Stimulated activated CD4-positive, alpha-beta T cell treated with anti-CD3 and anti-CD28 coated beads, Interleukin-1b, Interleukin-23, amount 100 ng/mL, for 48 hours (primary cell): ENCODE measurements at places on chromosomes 6 and 20.

DNA sequence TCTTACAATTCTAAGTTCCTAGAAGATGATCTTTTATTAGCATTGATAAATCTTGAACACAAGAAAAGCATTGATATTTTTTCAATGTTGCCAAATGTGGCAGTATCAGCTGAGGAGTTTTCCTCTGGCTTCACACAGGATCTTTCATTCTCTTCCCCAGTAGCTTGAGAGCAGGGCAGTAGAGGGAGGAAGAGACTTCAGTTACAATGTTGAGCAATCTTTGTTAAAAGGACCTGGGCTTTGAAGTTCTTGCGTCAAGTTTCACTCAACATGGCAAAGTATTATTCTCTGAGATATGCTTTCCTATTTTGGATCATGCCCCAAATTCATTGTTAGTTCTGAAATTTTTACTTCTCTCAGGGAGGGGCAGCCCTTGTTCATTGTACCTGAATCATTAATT, 238.0 kb downstream of the COL12A1 start:
- no peak for DNase-seq

DNA sequence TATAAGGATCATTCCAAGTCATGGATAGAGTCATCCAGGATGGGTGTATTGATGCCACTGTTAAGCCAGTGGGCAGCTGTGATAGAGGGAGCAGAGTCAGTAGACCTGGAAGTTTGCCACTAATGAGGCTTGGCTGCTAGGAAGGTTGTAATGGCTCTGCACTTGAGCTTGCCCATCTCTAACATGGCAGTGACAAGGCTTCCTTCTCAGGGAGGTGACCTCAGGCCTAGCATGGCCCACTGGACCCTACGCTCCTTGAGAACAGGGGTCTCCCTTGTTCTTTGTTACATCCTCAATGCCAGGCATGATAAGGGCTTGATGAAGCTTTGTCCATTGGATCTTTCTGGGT, 155.1 kb downstream of the CD83 start:
- DNase-seq = no peak

- no peak for DNase-seq
Measured at GRCh38 chr6:92586236-92586977, 833.0 kb downstream of the EPHA7 start.

DNA sequence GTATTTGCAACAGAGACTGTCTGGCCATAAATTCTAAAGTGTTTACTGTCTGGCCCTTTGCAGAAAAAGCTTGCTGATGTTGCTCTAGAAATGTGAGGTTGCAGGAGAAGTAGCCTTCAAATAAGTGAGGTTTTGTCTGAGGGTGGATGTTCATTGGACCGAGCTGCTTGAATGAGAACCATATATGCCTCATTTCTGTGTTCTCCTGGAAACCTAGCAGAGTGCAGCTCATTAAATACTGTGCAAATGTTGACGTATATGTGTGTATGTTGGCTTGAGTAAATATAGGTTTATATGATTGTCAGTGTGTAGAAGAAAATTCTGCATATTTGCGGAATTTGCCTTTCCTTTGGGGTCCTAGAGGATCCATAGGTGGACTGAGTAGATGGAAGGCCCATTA, 39.0 kb downstream of the CHMP4B start:
- no peak for DNase-seq

GRCh38 chr6:134405386-134406087, 87.6 kb upstream of the SGK1 start:
- no peak for DNase-seq

DNA sequence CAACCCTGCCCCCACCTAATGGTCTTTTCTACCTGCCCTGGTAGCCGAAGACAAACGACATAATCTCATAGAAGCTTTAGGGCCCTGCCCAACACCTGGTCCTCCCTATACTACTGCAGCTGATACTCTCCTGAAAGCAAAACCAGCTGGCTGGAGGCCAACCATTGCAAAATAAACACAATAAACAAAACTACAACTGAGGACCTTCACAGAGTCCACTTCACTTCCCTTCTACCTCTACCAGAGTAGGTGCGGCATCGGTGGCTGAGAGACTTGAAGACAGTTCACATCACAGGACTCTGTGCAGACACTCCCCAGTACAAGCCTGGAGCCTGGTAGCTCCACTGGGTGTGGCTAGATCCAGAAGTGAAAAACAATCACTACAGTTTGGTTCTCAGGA, 476.2 kb downstream of the MMUT start:
- DNase-seq = no peak

GRCh38 chr20:41609474-41609873, 8.7 kb downstream of the CHD6 start:
- DNase-seq = no peak

DNA sequence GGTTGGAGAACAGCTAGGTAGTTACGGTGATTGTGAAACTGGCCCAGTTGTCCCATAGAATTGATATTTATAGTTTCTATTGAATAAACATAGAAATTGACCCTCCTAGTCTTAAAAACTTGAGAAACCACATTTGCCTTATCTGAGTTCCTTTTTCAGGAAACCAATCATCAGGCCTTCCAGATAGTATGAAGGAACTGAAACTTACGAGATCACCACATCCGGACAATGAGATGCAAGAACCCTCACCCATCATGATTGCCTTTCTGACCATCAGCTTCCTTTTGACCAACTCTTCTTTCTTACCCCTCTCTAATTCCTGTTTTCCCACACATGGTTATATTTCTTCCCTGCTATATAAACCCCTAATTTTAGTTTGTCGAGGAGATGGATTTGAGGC, 21.8 kb downstream of the SLC35F1 start:
- DNase-seq = no peak

- no peak for DNase-seq
Measured at GRCh38 chr6:12504325-12504966, 212.1 kb upstream of the PHACTR1 start.

GRCh38 chr20:11103866-11104265, 430.1 kb upstream of the JAG1 start:
- no peak for DNase-seq

DNA sequence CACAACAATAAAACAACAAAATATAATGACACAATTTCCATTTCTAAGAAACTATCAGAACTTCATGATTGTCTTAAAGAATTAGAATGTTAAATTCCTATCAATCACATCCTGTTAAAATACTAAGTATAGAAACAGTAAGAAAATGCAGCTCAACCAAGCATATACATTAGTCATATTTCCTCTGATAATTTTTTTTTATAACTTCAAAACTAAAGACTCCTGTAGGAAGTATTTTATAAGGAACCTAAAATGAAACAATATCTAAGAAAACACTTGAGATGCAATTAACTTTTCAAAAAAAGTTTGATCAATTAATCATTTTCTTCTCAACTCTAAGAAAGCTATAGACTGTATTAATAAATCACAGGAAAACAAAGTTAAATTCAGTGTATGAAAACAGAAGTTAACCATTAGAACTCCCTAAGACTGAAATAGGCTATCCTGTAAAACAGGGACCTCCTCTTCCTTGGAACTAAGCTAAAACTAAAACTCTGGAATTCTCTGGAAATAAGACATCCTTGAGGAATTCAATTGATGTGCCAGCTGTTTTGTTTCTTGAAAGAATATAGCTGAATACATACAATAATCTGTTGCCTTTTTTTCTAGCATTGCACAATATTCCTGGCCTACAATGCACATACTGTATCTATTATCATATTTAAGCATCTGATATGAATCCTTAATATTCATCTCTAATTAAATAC, 19.8 kb downstream of the FKBP5 start:
- DNase-seq = no peak

- no peak for DNase-seq
Measured at GRCh38 chr6:74605922-74606581, 599.8 kb downstream of the COL12A1 start.

GRCh38 chr6:49299279-49299678, 163.8 kb downstream of the MMUT start:
- DNase-seq = no peak

GRCh38 chr6:26394289-26394688, 7.8 kb upstream of the BTN3A1 start:
- no peak for DNase-seq

DNA sequence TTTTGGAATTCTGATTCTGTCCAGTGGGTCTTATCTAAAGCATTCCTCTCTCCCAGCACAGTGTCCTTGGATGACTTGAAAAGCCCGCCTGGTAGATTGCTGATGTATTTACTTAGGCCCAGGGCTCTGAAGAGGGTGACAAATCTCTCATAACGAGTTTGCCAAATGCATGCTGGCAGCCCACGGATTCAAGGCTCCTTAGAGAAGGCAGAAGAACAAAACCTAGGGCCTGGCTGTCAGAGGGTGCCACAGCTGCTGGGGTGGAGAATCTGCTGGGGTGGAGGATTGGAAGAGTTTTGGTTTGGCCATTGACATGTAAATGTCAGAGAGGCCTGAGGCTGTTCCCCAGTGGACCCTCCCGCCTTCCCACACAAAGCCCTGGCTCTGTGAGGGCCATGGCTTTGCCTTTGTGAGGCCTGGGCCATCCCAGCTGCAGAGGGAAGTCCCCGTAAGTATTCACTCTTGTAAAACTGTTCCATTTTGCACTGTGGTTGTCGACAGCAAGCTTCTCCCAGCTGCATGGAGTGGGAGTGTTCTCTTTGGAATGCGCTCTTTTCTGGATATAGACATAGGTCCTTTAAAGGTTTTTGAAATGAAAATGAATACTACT, 50.3 kb downstream of the ANKRD6 start:
- no peak for DNase-seq

DNA sequence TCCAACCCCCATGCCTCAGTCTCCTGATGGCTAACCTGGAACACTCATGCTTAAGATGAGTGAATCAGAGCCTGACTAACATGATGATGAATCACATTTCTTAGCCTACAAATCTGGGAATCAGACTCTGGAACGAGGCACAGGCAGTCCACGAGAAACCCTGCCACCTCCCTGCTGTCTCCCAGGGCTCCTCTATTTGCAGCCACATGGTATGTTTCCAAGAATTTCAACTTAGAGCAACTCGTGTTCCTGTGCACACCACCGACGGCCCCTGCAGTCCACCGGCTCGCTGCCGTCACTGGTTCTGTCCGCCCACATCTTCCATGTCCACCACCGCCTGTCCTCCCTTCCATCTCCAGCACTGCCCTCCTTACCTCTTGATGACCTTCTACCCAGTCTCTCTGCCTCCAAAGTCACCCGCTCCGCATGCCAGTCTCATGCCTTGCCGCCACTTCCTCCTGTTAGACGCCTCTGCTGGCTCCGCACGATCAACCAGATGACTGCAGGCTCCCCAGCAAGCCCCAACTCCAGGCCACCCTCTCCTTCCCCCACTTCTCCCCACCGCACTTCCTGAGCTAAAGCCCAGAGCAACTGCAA, 87.6 kb downstream of the AGPAT4 start:
- DNase-seq = no peak

DNA sequence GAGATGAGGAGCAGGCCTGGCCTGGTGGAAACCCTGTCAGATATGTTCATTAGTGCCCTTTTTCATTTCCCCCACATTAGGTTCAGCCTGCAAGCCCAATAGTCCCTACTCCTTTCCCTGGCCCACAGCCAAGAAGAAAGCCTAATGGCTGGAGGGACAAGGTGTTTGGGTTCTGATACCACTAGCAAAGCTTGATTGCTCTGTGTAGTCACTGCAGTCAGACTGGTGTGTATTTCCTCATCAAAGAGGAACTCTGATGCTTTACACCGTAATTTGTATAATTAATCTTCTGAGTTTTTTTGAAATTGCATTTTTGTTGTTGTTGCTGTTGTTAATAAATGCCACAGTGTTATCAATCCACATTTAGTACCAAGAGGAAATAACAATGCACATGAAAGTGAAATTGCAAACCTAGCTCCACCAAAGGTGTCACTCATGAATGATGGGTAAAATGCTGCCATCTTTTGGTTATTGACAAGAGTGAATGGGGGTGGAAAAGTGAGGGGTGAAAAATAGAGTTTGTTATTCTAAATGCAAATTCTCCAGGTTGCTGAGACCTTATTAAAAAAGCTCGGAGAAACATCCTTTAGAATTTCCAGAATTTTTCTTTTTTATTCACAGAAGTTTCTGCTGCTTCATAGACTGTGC, 320.2 kb upstream of the POU3F2 start:
- DNase-seq = no peak

- no peak for DNase-seq
Measured at GRCh38 chr6:164344801-164345291, 930.3 kb downstream of the QKI start.

- no peak for DNase-seq
Measured at GRCh38 chr20:40980106-40980827, 48.4 kb upstream of the TOP1 start.

DNA sequence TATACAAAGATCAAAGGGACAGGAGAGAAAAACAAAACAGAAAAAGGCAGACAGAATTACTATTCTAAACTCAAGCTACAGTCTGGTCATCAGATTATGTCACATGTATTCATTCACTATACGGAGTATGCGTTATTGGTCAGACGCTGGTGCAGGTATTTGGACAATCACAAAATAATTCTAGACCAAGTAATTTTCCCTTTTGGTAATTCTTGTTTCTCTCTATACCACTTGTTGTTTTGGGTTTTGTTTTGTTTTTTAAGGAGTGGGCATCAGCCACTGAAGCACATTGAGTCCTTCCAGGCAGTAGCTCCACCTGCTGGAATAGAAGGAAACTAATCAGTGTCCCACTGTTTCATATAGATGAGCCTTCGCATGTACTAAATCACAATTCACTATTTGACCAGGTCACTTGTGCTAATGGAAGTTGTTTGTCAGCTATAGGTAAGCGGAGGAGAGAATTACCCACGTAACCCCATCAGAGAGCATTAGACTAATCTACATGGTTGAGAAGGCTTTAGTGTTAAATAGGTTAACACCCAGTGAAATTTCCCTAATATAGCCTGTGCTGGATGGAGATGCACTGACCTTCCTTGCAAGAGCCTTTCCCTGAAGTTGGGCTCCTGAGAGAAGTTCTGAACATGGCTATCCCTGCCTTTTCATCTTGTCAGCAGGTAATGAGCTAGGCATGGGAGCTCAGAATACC, 77.9 kb downstream of the TNFAIP3 start:
- no peak for DNase-seq

DNA sequence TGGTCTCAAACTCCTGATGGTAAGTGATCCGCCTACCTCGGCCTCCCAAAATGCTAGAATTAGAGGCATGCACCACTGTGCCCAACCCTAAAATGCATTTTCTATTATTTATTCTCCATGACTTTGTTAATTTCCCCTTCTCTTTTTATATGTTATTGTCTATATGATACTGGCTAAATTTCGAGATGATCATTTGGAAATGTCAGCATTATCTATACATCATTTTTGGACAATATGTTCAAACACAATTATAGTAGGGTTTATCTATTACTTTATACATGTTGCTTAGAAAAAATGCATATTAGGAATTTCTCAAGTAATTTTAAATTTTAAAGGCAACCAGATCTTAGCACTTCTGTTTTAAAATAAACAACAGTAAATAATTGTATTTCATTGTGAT, 34.4 kb upstream of the HIVEP1 start:
- no peak for DNase-seq

- DNase-seq = no peak
Measured at GRCh38 chr20:13158369-13158768, 62.7 kb upstream of the ISM1 start.
